CD4-positive, alpha-beta T cell (primary cell): ENCODE measurements at places on chromosomes 2 and 18. TPM values are rescaled to one million over a fixed set of nuclear protein-coding genes. Genes with fewer than 3 reads are reported as not detected.

MOCOS gene
- total RNA-seq: not detected

GPR45 gene
- not detected for total RNA-seq

LRRTM4 gene
- total RNA-seq: not detected

MAB21L4 gene
- total RNA-seq: not detected

REG3G gene
- not detected for total RNA-seq

RPRM gene
- not detected for total RNA-seq

WDCP gene
- 1.4 TPM for total RNA-seq

VAMP5 gene
- total RNA-seq: 17.2 TPM

TMEM247 gene
- total RNA-seq: not detected

FOXD4L1 gene
- not detected for total RNA-seq

ARHGEF4 gene
- total RNA-seq: 3.6 TPM

GLI2 gene
- not detected for total RNA-seq

TBR1 gene
- total RNA-seq: not detected

CACNB4 gene
- 0.20 TPM for total RNA-seq

CROCC2 gene
- total RNA-seq: not detected

RUFY4 gene
- 0.85 TPM for total RNA-seq

ST6GAL2 gene
- total RNA-seq: not detected

ELOA2 gene
- not detected for total RNA-seq

PDK1 gene
- 31.1 TPM for total RNA-seq

G6PC2 gene
- total RNA-seq: not detected

SERPINB4 gene
- total RNA-seq: not detected

SLC35F6 gene
- total RNA-seq: 32.0 TPM

TEX44 gene
- not detected for total RNA-seq

CPLX4 gene
- total RNA-seq: not detected

INPP5D gene
- 141 TPM for total RNA-seq

ZNF385B gene
- total RNA-seq: not detected

DTNB gene
- 33.6 TPM for total RNA-seq

AKAIN1 gene
- total RNA-seq: not detected

INHBB gene
- not detected for total RNA-seq

OLA1 gene
- total RNA-seq: 38.1 TPM

POTEJ gene
- total RNA-seq: not detected

KCNK3 gene
- total RNA-seq: not detected

ABCB11 gene
- total RNA-seq: not detected

FBXO48 gene
- total RNA-seq: 0.50 TPM

PROM2 gene
- total RNA-seq: 0.73 TPM

SULT6B1 gene
- not detected for total RNA-seq

C2orf92 gene
- total RNA-seq: 13.4 TPM

CHMP3 gene
- total RNA-seq: 61.7 TPM

AOX1 gene
- total RNA-seq: not detected

EFR3B gene
- not detected for total RNA-seq

IL1A gene
- not detected for total RNA-seq

LRATD1 gene
- total RNA-seq: not detected

ADD2 gene
- total RNA-seq: 4.4 TPM

SERPINB2 gene
- 0.25 TPM for total RNA-seq

RNF103 gene
- 124 TPM for total RNA-seq

CDH19 gene
- not detected for total RNA-seq

ZBTB7C gene
- not detected for total RNA-seq

CRYGD gene
- total RNA-seq: not detected

POTEI gene
- not detected for total RNA-seq

TGIF1 gene
- 54.6 TPM for total RNA-seq

GNLY gene
- total RNA-seq: 45.1 TPM

CNTNAP5 gene
- not detected for total RNA-seq

PTPRN gene
- not detected for total RNA-seq

MAP2 gene
- 0.16 TPM for total RNA-seq

VWC2L gene
- total RNA-seq: not detected

ASXL3 gene
- total RNA-seq: not detected

REEP1 gene
- total RNA-seq: not detected
